ENCODE measurements at places on chromosomes 2 and 18. TPM values are rescaled to one million over a fixed set of nuclear protein-coding genes. Genes with fewer than 3 reads are reported as not detected.

NEU2 gene
- not detected for total RNA-seq

PPP1R1C gene
- total RNA-seq: not detected

VWC2L gene
- total RNA-seq: not detected

HTR2B gene
- total RNA-seq: not detected

MARCHF4 gene
- total RNA-seq: 2.5 TPM

Measured in SJSA1 (cell line).